Right atrium auricular region (tissue), 2 donors: ENCODE measurements at places on chromosomes 13 and 19. TPM values are rescaled to one million over a fixed set of nuclear protein-coding genes. Genes with fewer than 3 reads are reported as not detected.

GRCh38 chr13:30353471-30354215 is 46.3 kb upstream of the KATNAL1 start:
- no peak for DNase-seq

GRCh38 chr19:18895038-18895823 is 727 bp downstream of the CERS1 start:
- DNase-seq: no peak

SYCN gene
- not detected for total RNA-seq

- DNase-seq: no peak
Measured at GRCh38 chr13:51542346-51543242, 41.7 kb upstream of the WDFY2 start.

DNA sequence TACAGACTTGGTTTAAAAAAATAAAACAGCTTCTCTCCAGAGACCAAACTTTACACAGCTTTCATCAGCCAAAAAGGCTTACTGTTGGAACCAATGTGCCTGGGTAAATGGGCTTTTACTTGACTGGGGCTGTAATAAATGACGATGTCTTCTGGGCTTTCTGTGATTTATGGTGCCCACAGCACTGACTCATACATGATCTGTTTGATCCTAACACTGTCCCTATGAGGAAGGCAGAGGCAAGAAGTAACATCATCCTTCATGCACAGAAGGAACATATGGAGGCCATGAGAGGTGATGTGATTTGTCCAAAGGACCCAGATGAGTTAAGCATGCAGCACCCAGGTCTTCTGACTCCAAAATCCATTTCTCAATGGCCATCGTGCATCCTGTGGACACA is 77.4 kb downstream of the DOCK9 start:
- no peak for DNase-seq

DNA sequence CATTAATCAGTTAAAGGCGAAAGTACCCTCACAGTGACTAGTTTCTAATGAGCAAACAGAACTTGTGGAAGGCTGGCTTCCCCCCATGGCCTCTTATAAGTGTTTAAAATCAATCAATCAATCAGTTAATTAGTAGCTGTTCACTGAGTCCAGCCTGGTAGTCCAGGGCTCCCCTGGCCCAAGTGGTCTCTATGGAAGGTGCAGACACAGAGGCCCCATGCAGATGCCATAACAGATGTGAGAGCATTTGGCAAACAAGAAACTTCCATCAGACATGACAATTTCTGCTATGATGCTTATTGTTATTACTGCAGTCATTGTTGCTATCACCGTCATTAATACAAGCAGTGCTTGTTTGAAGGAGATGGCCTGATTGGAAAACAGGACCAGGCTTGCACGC is 179.0 kb upstream of the TSHZ3 start:
- DNase-seq: peak; percentile 11

PSPN gene
- total RNA-seq: 0.98 TPM

DNA sequence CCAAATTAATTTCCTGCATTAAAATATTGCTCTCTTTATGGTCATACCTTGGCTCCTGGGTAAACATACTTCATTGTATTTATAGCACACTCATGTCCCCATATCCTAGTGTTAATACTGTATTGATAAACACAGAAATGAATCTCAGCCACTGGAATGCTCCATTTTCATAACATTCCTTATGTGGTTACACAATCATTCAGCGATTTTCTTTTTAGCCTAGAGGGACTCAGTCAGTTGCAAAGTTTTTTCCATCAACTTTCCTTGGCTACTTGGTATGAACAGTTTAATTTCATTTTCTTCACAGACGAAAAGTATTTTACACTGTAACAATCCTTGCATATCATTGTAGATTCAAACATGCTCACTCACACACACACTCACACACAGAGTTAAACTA is 471.5 kb downstream of the FGF14 start:
- no peak for DNase-seq

GRCh38 chr19:6886277-6886897 is 992 bp upstream of the ADGRE1 start:
- no peak for DNase-seq

NKG7 gene
- total RNA-seq: 1.8 TPM

GRCh38 chr19:50906217-50906616 is 5.0 kb downstream of the KLK4 start:
- no peak for DNase-seq

MYH14 gene
- 44.5 TPM for total RNA-seq

DNA sequence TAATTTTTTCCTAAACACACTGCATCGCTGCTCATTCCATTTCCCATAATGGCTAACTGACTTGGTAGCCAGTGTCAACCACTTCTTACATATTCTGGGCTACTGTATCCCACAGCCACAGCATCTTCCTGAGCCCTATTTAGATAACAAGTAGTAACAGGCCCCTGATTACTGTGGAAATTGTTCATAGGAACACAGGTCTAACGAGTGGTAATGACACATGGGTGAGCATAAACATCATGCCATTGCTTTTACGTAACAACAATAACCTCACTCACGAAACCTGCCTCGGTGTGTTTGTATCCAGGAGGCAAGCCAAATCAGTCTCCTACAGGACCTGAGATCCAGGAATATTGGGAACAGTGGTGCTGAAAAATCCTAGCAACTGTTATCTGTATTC is 438.6 kb downstream of the KLF5 start:
- no peak for DNase-seq

DNA sequence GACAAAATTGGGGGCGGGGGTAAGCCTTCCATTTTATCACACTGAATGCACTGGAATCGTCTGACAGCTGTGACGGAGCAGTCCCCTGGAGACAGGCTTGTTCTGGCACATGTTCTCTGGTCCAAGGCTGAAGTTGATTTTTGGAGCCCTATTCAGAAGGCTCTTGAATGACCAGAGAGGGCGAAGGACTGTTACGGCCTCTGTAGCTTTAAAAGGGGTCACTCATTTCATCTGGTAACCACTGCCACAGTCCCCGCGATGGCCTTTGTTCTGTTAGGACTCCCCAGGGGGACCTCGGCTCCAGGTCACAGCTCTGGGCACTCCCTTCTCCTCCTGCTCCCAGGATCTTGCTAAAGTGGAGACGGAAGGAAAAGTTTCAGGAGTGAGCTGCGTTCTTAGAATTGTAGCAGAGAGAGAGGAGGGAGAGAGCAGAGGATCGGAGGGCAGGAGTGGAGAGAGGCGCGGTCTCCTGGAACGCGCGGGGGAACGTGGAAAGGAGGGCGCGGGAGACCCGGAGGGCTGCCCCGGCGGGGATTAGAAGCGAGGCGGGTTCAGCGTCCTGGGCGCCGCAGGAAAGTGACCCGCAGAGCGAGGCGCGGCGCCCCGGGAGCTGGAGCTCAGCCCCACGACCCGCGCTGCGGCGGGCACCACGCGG is 134.3 kb upstream of the MYO16 start:
- DNase-seq: no peak
